ENCODE measurements at places on chromosomes 3 and 15.
A peak's percentile ranks its signal among the peaks of the same experiment; 100 is the strongest.

DNA sequence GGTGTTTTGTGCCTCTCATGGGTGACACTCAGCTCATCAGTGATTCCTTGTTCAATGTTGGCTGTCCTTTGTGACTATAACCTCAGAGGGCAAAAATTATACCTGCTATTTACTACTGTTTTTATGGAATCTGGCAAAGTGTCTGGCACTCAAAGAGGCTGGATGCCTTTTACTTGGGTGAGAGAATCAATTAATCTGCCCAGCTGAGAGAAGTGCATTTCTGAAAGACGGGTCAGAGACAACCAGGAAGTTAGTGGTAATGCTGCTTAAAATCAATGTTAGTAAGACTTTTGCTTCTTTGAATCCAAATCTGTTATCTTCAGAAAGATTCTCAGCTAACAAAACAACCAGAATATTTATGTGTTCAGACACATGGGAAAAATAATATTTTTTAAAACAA is 436.2 kb upstream of the SUCLG2 start:
- no peak for DNase-seq

- DNase-seq: no peak
Observed at GRCh38 chr3:58084166-58084565, 75.9 kb downstream of the FLNB start.

DNA sequence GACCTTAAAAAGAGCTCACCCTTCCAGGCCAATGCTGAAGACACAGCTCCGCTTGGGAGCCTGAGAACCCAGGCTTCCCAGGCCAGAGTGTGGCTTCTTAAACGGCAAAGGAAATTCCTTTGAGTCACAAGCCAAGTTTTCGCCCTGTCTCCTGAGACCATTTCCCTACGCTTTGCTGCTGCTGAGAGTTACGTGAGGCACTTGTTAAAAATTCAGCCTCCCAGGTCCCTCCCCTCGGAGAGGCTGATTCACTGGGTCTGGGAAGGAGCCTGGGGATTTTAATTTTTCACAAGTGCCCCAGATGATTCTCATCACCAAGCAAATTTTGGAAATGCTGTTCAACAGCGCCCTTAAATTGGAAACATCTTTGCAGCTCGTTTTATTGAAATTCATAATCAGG is 25.5 kb downstream of the RLBP1 start:
- no peak for DNase-seq

DNA sequence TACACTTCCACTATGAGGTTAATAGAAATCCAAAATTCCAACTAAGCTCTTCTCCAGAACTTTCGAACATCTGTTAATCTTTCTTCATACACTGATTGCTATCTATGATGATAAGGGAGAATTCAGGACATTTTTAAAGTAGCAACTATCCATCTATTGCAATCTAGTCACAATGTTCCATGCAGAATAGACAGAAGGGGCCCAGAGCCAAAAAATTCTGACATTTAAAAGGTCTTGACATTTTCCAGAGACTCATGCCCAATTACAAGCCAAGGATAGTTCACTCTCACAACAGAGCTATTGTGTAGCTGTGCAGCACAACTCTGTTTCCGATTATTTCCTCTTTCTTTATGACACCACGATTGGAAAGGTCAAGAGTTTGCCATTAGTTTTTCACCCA is 999.7 kb upstream of the ALCAM start:
- no peak for DNase-seq

DNA sequence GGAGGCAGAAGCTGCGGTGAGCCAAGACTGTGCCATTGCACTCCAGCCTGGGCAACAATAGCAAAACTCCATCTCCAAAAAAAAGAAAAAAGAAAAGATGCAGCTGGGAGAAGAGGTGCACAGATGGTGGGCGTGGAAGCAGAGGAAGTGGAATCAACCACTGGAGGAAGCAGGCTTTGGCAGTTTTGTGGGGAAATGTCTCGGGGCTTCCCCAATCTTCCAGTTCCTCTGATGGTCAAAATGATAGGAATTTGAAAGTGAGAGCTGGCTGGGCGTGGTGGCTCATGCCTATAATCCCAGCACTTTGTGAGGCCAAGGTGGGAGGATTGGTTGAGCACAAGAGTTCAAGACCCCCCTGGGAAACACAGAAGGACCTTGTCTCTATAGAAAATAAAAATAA is 48.1 kb upstream of the SMAD3 start:
- DNase-seq: no peak

DNA sequence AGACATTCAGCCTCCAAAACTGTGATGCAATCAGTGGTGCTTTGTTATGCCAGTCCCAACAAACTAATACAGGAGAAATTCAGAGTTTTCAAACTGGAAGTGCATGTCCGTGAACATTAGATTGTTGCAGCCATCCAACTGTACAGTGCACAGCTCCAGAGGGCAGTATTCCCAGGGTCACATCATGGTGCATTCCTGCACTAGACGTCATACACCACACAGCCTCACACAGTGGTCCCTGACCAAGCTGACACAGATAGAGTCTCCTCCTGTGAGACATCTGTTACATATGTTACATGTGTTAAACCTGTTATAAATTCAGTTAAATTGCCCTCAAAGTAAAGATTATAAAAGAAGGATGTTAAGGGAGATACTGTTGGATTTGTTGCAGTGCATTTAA is 209.0 kb downstream of the LRRN1 start:
- no peak for DNase-seq

GRCh38 chr3:141346839-141347238 is 21.5 kb upstream of the ZBTB38 start:
- no peak for DNase-seq

DNA sequence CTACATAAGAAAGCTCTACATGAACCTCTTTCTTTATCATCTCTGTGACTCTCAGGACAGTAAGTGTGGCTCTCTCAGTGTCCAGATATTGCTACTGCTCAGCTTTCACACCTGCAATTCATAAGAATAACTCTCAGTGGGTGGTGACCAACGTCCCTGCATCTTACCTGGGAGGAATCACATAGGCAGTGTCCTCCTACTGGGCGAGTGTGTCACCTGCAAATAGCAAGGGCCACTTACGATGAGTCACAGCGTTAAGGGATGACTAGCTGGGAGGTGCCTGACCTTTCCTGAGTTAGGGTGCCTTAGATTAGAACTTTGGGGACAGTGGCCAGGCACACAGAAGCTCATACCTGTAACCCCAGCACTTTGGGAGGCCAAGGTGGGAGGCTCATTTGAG is 90.8 kb upstream of the C3orf80 start:
- DNase-seq: no peak

DNA sequence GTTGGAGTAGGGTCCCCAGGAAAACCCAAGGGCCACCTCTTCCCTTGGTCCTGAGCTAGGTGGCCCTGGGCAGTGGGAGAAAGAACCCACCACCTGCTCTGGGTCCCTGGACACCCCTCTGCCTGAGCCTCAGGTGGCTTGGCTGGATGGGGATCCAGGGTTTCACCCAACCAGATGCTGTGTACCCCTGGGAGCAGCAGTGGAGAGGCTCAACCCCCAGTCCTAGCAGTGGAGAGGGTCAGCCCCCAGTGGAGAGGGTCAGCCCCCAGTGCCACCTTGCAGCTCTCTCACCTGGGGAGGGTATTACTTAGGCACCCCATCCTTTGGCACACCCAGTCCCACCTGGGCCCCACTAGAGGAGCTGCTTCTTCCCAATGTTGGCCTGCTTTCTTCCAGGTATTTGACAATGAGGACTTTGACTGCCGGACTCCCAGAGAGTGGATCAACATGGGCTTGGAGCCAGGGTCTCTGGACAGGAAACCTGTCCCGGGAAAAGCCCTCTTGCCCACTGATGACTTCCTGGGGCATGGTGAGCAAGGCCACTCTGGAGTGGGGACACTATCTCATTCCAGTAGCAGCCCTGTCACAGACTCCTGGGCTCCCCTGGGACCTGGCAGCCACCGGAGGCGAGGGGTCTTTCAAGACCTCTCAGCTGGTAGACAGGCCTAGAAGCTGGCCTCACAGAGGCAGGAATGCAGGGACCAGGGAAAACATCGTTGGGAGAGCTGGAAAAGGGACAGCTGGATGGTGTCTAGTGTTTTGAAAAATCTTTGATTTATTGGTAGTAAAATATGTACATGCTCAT is 11.6 kb downstream of the DNAH1 start:
- DNase-seq: no peak

- DNase-seq: peak; percentile 17
Observed at GRCh38 chr15:37764733-37765191, 169.7 kb upstream of the TMCO5A start.

- no peak for DNase-seq
Observed at GRCh38 chr3:61736506-61736905, 175.1 kb downstream of the PTPRG start.

DNA sequence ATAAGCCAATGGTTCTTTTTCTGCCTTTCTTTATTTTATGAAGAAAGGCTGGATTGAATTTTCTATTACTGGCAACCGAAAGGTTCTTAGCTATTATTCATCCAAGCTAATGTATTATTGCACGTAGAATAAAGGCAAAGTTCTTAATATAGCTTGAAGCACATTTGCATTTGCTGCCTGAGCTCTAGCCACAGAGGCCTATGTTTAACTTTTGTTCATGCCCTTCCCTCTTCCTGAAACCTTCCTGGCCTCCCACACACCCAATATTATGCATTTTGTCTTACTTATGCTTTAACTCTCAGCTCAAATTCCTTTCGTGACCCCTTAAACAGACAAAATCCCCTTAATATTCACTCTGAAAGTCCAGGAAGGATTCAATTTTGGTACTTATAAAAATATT is 71.0 kb upstream of the ZNF280D start:
- DNase-seq: no peak

- DNase-seq: no peak
Observed at GRCh38 chr3:86937306-86937791, 53.6 kb downstream of the VGLL3 start.

GRCh38 chr15:36841193-36841592 is 259.2 kb downstream of the MEIS2 start:
- DNase-seq: no peak

GRCh38 chr3:174859114-174859735 is at the start of gene NAALADL2:
Gene NAALADL2, plus strand, starts transcription at chr3:174859334.
- DNase-seq: peak; percentile 72

- no peak for DNase-seq
Observed at GRCh38 chr15:66278671-66279070, 14.7 kb upstream of the DIS3L start.

DNA sequence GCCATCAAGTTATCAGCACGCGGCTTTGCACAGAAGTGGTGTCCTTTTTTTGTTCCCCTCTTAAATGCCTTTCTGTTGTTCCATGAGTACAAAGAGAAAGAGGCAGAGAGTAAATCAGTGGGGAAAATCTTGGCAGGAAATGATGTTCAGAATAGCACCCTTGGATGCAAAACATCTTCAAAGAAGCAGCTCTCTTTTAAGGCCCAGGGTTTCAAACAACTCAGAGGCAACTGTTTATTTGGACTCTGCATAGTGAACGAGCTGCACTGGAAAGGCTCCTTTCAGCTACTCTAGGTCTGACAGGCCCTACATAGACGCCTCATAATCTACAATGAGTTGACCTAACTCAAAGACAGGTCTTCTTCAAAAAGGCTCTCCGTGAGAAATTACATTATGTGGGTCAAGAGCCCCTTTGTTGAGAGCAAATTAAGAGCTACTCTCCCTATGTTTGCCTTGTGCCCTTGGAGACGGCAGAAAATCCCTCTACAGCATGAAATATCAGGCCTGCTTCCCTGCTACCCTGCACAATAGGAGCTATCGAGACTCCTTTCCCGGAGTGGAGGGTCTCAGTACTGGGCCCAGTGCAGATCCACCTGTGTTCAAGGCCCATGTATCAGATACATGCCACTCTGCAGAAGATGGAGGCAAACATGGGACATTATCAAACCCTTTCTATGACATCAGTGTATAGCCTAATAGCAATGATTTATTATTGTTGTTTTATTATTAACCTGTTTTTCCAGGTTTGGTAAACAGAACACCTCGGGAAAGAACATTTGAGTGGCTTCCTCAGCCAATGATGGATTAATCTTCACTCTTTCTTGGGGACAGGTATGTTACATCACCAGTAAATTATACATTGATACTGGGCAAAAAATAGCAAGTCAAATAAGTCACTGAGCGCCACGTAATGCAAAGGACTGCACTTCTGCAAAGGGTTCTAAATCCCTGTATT is 53.1 kb downstream of the HEG1 start:
- no peak for DNase-seq

- no peak for DNase-seq
Observed at GRCh38 chr3:170475092-170475685, 56.5 kb downstream of the CLDN11 start.

GRCh38 chr3:62446337-62446940 is 73.1 kb upstream of the FEZF2 start:
- DNase-seq: no peak

- DNase-seq: no peak
Observed at GRCh38 chr3:41726891-41727290, 235.0 kb downstream of the ULK4 start.

DNA sequence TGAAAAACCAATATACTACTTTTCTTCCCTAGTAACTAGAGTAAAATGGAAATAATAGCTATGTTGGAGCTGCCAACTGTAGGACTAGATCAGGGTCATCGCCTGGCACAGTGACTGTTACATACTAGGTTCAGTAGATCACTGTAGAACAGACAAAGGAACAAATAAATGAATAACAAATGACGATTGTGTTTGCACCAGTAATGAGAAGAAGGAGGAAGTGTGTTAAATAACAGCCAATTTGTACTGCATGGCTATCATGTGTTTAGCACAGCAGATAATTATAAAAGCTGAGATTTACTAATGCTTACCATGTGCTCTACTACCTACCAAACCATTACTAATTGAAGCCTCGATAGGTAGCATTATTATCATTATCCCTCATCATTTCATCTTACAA is 85.3 kb upstream of the FXR1 start:
- no peak for DNase-seq

DNA sequence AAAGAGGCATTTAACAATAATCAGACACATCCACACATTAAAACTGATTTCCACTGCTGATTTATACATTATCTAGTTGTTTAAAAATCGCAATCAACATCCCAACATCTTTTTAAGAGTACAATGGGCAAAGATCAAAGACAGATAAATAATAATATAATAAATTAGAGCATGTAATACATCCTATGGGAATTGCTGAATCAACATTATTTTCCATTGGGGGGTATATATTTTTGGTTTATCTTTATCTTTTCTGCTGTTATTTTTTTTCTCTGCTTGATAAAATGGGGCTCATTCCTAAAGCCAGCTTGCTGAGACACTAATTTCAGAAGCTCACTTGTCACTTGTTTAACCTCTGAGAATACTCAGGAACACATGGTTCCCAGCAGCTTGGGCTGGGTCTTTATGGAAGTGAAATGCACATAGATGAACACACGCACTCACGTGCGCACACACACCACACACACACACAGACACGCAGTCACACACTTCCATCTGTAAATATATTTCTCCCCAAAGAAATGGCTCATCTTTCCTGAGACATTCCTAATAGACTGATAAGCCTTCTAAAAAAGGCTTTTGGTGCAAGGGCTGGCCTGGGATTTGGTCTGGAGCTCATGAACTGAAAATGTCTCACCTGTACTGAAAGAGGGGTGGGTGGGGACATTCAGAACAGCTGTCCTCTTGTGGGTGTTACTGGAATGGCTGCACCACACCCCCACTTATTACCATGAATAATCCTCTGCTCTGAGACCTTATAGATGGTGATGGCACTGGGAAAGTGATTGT is 3.5 kb upstream of the PPIB start:
- no peak for DNase-seq

- DNase-seq: peak; percentile 61
Observed at GRCh38 chr3:126522363-126522788, 1.6 kb upstream of the CHST13 start.

GRCh38 chr15:81279621-81280485 is 44.1 kb downstream of the STARD5 start:
- no peak for DNase-seq

- no peak for DNase-seq
Observed at GRCh38 chr3:108835101-108835500, 12.5 kb downstream of the TRAT1 start.

Data from NCI-H1105 treated with DMSO at 0.1 percent for 48 hours (cell line).